IMR-90 (cell line): ENCODE measurements at places on chromosomes 12 and 14. TPM values are rescaled to one million over a fixed set of nuclear protein-coding genes. Genes with fewer than 3 reads are reported as not detected.

Gene ADGRD1
- not detected in 2 replicates for total RNA-seq

Gene GPD1
- total RNA-seq = 0.18 TPM in 1 of 2 replicates, not detected in the other

Gene CACNA2D4
- total RNA-seq = 0.18 and 0.28 TPM in 2 replicates

Gene CLEC9A
- total RNA-seq = not detected in 2 replicates

Gene CKAP4
- total RNA-seq = 94.5 and 113 TPM in 2 replicates
